Effector CD4-positive, alpha-beta T cell (primary cell): ENCODE measurements at places on chromosomes 6 and 20.

DNA sequence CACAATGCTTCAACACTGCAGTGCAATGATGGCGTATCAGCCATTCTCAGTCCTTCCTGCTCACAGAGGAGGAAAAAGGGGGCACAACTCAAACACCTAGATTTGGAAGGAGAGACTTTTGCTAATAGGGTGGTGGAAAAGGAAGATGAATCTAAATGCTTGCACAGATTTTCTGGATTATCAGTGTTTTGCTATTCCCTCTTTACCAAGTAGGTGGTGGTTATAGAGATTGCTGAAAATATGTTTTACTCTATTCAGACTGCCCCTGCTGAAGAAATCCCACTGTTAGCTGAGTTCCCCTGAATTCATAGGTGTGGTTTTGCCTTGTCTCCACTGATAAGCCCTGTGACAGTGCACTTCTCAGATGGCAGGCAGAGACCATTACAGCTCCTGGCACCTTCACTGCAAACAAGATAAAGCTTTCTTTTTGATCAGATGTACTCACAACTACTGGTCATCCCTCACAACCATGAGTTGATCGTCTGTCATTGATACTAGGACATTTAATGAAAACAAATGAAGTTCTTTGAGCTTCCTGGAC lies 311.4 kb downstream of the KIF16B start:
- DNase-seq, result no peak

- DNase-seq, result no peak
Observed at GRCh38 chr20:58995461-58996225, 11.4 kb downstream of the CTSZ start.

DNA sequence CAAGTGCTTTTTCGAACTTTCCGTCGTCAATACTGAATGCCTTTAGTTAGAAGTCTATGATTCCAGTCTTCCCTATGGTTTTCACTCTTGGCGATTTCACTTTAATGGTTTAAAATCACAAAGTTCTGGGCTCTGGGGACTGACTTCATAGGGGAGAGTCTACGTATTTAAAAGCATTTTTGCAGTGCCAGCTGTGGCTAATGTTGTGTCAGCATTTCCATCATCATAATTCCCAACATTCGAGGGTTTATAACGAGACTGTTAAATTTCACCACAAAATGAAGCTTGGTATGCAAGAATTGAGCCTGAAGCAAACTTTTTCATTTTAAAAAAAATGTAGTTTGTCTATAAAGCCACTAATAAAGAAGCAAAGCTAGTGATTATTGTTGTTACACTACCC lies 242.7 kb downstream of the SOX4 start:
- no peak for DNase-seq

GRCh38 chr20:46751856-46752255 lies 42.4 kb downstream of the SLC2A10 start:
- no peak for DNase-seq

DNA sequence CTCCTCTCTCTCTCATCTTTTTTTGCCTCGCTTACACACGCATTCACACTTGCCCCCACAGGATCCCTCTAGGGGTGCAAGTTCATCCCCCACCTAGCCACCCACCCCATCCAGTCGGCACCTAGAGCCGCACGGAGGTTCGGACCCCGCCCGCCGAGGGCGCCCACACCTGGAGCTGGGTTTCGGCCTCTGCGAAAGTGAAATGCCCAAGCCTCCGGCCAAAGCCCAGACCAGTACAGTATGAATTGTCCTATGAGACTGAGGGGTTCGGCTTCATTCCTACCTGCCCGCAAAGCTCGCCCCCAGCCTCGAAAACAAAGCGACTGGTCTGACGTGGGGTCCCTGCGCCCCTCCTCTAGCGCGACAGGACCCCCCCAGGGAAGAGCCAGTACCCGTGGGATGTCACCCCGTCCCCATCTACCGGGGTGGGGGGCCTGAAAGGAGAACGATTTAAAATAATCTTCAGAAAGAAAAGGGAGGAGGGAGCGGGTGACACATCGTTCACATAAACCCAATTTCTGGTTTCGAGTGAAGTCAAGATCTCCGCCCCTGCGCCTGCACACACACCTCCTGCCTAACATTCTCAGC lies 1.5 kb downstream of the TFAP2A start:
- no peak for DNase-seq

- DNase-seq, result no peak
Observed at GRCh38 chr6:70113171-70113570, 189.7 kb downstream of the COL9A1 start.

DNA sequence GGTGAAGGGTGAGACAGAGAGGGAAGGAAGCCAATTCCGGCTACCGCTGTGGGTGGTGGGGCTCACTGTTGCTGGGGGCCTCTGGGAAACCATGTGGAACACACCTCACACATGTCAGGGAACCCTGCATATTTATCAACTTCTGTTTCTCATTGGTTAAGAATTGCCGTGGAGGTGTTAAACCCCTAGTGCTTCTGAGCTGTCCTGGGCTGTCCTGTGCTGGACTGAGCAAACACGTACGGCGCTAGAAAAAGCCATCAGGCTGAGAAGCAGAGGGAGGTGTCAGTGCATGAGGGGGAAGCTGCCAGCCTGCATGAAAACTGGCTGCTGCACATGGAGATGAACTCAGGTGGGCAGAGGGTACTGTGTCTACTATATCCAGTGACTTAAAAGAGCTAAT lies 103.9 kb upstream of the JAG1 start:
- no peak for DNase-seq

GRCh38 chr20:61896058-61896961 lies 169.4 kb downstream of the TAF4 start:
- DNase-seq, result no peak

GRCh38 chr6:92687278-92687677 lies 732.1 kb downstream of the EPHA7 start:
- DNase-seq, result no peak

DNA sequence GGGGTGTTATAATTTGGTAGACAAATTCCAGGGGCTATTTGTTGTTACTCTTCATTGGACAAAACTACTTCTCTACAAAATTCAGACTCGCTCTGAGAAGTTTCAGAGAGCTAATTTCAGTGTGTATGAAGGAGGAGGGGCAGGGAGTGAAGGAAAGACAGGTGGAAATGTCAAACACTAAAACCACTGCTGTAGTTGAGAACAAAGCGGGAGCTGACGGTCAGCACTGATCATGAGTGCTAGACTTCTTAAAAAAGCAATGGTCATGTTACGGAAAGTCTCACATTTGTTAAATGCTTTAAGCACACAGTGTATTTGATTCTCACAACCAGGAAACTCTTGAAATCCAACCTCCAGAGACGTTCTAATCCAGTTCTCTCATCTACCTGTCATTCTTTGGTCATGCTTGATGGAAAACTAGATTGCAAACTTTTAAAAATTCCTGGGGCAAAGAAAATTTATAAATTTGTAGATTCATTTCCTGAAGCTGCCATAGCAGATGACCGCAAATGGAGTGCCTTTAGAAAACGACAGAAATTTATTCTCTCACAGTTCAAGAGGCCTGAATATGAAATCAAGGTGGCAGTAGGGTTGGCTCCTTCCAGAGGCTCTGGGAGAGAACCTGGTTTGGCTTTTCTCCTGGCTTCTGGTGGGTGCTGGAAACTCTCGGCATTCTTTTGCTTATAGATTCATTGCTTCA lies 100.7 kb upstream of the CARMIL1 start:
- no peak for DNase-seq

DNA sequence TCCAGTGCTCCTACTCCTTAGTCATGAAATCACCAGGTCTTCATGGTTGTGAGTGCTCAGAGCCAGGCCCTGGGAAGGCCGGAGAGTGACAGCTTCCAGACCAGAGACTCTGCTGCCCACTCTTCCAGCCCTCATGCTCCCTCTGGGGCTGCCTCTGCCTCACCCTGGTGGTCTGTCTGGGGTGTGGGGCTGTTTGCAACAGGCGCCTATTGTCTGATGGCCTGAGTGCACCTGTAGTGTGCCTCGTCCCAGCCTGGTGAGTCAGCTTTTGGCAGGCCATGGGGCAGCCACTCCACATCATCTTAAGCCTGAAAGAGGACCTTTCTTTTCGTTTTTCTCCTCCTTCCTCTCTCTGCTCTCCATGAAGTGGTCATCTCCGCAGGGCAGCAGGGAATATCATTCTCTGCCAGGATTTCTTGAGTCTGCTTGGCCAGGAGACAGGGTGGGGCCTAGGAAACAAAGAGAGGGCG lies 173.8 kb downstream of the VEGFA start:
- no peak for DNase-seq

- no peak for DNase-seq
Observed at GRCh38 chr6:140321891-140322290, 947.4 kb upstream of the CITED2 start.

- DNase-seq, result no peak
Observed at GRCh38 chr6:134481966-134482365, 164.1 kb upstream of the SGK1 start.

DNA sequence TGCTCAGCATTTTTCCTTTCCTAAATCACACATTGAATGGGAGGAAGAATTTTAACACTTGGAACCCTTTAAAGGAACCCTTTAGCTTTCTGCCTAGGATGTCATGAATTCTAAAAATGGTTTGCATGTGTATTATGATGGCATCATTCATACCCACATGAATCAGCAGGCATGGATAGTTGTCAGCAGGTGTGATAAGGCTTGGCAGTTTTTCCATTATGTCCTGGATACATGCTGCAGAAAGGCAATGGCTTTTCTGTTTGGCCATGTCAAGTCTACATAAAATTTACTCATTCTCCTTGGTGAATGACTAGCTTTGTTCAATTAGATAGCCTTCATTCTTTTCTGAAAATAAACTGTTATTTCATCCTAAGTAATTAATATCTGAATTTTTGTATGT lies 353.7 kb downstream of the GRIK2 start:
- no peak for DNase-seq

GRCh38 chr20:19971116-19971515 lies 46.0 kb upstream of the NAA20 start:
- no peak for DNase-seq

DNA sequence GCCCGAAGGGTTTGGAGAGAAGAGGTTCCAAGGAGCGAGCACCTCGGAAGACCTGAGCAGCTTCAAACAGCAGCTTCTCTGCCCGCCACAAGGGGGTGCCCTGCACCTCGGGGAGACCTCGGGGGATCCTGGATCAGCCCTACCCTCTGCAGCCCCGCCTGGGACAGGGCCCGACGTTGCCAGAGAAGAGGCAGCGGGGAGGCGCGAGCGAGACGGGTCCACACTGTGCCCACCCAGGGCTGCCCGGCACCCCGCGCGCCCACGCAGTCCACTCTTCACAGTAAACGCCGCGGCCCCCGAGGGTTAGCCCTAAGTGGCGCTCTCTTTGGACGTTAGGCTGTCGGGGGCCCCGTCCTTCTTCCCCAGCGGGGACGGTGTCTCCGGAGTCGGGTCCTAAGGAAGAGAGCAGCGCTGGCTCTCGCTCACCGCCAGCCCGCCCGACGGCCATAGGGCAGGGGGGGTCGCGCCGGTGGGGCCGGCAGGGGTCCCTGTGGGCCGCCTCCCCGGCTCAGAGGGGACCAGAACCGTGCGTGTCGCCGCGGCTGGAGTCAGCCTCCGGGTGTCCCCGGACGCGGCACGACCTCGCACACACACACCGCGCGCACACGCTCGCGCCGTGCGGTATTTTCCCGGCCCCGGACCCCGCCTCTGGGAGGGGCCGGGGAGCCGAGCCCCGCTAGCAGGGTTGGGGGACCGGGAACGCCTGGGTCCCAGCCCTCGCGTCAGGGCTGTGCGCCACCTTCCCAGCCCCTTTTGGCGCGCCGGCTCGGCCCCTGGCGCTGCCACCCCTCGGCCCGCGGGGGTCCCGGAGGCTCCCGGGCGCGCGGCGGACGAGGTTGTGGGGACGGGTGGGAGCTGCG lies 929 bp downstream of the CDH22 start:
- DNase-seq, result peak; percentile 70

GRCh38 chr6:41455818-41456217 lies 90.4 kb upstream of the FOXP4 start:
- no peak for DNase-seq

- no peak for DNase-seq
Observed at GRCh38 chr20:50246367-50247195, 56.0 kb downstream of the CEBPB start.

- DNase-seq, result no peak
Observed at GRCh38 chr6:129647044-129647443, 62.9 kb downstream of the ARHGAP18 start.

- no peak for DNase-seq
Observed at GRCh38 chr20:46898423-46898822, 3.8 kb downstream of the EYA2 start.

- peak; percentile 4 for DNase-seq
Observed at GRCh38 chr20:35329435-35330139, 37.4 kb upstream of the FAM83C start.

DNA sequence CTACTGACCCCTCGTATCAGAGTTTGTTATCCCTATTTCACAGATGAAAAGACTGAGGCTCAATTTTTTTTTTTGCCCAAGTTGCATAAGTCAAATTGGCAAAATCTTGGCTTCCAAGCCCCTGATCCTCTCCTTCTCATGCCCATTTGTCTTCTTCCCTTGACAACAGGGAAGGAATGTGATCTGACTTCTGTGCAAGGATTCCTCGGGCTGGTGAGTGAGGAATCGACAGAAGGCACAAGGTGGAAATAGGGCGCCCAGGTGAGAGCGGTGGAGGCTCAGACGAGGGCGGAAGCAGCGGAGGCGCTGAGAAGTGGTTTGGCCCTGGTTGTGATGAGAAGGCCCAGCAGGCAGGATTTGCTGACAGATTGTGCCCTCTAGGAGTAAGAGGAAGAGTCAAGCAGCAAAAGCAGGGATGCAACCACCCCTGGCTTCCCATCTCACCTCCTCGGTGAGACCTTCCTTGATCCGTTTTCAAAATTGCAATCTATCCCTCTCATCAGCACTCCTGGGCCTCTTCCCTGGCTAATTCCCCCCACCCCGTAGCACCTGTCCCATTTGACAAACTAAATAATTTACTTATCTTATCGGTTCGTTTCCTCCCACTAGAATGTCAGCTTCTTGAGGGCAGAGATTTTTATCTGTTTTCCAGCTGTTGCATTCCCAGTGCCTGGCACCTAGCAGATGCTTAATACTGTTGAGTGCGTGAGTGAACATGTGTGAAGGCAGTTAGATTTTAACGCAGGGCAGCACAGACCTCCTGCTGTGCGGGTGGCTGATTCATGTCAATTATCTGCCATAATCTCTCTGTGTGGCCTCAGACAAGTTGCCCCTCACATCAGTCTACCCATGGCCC lies 3.7 kb upstream of the SIRPA start:
- DNase-seq, result no peak

DNA sequence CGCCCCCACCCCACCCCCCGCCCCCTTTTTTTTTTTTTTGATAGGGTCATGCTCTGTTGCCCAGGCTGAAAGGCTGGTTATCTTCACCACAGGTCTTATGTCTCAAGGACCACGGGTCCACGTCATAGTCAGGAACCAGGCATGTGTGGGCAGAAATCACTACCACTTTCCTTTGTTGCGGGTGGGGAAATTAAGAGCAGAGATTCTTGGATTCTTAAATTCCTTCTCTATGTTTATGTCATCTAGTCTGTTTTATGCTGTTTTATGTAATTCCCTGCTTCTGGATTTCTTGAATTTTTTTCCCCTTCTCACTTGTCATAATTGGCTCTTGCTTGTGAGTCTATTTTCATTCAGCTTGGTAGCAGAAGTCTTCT lies 25.8 kb upstream of the PLCG1 start:
- DNase-seq, result no peak
